Neural progenitor cell (in vitro differentiated cells): ENCODE measurements at places on chromosomes 7 and 10. TPM values are rescaled to one million over a fixed set of nuclear protein-coding genes. Genes with fewer than 3 reads are reported as not detected.

GRCh38 chr10:62885684-62886461 is 69.7 kb upstream of the EGR2 start:
- DNase-seq = no peak

GRCh38 chr10:96747734-96748550 is 27.6 kb upstream of the PIK3AP1 start:
- no peak for DNase-seq

- no peak for DNase-seq
Observed at GRCh38 chr7:106177738-106178592, 65.9 kb upstream of the SYPL1 start.

DNA sequence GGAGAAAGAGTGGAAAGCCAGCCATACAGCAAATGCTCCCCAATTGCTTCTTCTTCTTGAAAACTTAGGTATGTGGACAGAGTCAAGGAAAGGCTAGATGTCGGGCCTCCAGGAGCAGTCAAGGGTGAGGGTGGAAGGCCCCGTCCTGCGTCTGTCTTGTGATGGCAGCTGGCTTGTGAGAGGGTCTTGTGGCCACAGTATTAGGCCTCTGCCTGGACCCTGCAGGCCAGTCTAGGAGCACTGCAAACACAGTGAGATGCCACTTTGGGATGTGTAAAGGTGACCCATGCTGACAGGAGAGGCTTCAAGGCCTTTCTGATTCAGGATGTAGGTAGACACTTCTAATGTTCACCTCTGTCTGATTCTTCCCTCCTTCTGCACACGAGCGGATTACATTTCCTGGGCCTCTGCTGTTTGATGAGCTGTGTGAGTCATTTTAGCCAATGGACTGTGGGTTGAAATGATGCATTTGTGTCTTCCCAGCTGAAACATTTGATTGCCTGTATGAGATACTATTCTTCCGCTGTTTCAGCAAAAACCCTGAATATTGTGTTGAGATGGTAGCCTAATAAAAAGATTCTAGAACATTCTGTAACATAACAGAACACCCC is 135.4 kb downstream of the EMX2 start:
- DNase-seq = no peak

GRCh38 chr7:110253093-110253492 is 837.8 kb upstream of the LRRN3 start:
- DNase-seq = no peak

DNA sequence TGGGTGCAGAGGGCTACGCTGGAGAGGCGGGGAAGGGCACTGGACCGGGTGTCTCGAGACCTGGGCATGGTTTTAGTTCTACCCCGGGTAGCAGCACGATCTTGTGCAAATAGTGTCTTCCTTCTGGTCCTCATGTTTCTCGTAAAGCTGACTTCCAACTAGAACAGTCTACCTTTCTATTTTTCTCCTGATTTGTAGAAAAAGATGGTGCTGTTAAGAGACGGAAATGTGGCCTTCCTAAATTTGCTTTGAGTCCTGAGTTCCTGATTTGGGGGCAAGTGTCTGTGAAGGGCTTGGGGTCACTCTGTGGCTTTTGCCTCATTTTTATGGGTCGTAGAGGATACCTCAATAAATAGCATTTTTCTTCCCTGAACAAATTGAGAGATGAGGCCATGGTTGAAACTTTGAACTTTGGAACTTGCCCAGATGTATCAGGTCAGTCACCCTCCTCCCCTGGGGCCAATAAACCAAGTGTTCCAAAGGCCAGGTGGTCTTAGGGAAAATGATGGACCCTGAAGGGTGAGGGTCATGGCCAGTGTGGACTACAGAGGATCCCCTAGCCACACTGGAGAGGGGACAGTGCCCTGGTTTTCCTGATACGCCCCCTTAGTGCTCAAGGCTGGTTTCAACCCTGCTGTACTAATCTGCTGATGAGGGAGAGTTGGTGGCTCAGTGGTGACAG is 45.2 kb downstream of the GRK5 start:
- DNase-seq = no peak

- DNase-seq = no peak
Observed at GRCh38 chr10:30348378-30348776, 701 bp downstream of the MTPAP start.

- DNase-seq = peak; percentile 46
Observed at GRCh38 chr10:27072436-27073114, 27.7 kb downstream of the ANKRD26 start.

- no peak for DNase-seq
Observed at GRCh38 chr10:12842310-12842709, 159.2 kb downstream of the CCDC3 start.

DNA sequence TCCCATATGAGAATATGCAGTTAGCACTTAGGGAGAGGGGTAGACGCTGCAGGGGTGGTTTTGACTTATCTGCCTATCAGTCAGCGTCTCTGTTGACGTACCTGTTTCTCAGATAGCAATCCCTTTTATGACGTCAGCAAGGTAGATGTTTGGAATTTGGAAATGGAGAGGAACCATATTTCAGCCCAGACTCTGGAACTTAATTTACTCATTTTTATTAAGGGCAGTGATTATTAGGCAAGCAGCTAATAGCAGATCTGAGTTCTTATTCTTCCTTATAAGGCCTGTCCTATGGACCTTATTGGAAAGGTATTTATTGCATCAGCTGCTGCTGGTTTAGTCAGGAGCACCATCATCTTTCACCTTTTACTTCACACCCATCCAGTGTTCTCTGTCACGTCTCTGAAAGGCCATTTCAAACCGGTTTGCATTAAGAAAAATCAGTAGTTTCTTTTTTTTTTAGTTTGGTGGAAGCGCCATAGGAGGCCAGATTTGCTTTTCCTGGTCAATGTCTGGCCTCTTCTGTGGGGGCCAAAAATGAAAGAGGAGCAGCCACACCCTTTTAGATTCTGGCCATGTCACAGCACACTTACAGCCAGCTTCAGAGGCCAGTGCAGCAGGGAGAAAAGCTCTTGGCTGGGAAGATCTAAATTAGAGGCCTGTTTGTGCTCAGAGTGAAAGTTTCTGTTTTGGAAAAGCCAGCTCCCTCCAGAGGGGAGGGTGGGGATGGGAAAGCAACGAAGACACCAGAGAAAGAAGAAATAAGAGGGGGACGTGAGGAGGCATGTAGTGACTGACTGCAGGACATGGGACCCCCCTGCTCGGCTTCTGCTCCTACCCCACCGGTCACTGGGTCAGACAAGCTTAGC is 146.3 kb downstream of the TCF7L2 start:
- DNase-seq = no peak

DNA sequence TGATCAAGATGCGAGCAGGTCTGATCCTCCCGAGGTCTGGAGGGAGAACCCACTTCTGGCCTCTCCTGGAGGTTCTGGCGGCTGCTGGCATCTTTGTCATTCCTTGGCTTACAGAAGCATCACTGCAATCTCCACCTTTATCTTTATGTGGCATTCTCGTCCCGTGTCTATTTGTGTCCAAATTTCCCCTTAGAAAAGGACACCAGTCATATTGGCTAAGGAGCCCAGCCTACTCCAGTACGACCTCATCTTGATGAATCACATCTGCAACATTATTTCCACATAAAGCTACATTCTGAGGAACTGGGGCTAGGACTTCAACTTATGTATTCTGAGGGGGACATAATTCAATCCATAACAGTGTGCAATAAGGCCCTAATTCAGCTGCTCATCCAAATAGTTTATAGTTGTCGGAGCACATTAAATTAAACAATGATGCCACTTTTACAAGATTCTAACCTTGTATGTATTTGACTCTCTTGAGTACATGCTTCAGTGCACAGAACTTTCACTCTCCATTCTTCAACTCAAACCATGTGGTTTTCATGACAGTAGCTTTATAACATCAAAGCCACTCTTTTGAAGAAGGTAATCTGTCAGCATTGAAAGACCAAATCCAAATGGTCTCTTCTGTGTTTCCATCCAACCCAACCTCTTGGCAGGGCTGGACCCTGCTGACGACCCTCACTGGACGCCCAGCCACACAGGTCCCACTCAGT is 86.2 kb upstream of the DDC start:
- DNase-seq = no peak

FAM25G gene
- not detected in 2 replicates for total RNA-seq

SEPHS1 gene
- total RNA-seq = 94.9 and 95.9 TPM in 2 replicates

TRIM74 gene
- 0.15 and 0.36 TPM in 2 replicates for total RNA-seq

SP4 gene
- 42.3 and 49.0 TPM in 2 replicates for total RNA-seq
